ENCODE measurements at places on chromosomes 2 and 18. TPM values are rescaled to one million over a fixed set of nuclear protein-coding genes. Genes with fewer than 3 reads are reported as not detected.

- no peak for DNase-seq
Observed at GRCh38 chr2:10610213-10610910, 79.4 kb downstream of the NOL10 start.

GRCh38 chr18:56662063-56662408 is 10.9 kb downstream of the WDR7 start:
- DNase-seq: no peak

- peak; percentile 49 for DNase-seq
Observed at GRCh38 chr2:149768320-149768799, 180.8 kb upstream of the MMADHC start.

The SCG2 gene
- total RNA-seq: 0.48 TPM

DNA sequence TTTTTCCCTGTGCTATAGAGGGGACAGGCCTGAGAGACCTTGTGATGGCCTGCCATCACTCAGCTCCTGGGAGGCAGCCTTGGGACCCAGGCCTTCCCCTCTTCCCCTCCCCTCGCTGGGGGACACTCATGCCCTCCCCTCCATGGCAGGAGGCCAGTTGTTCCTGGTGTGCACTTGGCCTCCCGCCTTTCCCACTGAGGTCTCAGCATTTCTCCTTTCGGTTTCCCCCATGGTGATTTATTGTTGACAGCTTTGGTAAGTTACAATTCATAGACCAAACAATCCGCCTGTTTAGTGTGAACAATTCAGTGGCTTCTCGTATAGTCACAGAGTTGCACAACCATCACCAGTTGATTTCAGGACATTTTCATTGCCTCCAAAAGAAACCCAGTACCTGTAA is 10.2 kb upstream of the CNDP1 start:
- no peak for DNase-seq

DNA sequence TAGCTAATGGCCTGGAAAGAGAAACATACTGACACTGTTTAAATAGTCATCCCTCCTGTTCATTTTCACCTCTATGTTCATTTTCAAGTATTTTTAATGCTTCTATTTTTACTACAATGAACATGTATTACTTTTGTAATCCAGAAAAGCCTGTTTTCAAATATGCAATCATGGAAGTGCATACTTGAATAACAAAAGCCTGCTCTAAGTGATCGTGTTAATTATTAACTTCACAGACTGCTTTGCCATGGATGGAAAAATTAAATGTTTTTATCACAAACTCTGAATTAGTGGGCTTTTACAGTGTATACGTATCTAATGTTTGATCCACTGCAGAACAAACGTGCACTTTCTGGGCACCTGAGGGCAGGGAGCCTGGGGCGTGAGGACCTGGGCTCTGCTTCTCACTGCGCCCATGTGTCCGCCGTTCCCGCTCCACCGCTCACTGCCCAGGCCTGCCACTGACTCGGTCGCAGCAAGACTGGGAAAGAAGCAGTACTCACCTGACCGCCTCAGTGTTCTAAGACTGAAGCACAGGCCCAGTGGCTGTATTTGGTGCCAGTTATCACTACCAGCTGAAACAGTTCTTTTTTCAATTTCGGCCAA is 80.6 kb downstream of the UXS1 start:
- no peak for DNase-seq

GRCh38 chr2:187951470-187952218 is 340.0 kb upstream of the GULP1 start:
- DNase-seq: no peak

GRCh38 chr2:37090019-37090477 is 5.7 kb downstream of the GPATCH11 start:
- DNase-seq: no peak

Data from PC-9 (cell line).